ENCODE measurements at places on chromosomes 5 and 9.

GRCh38 chr9:75803130-75803529 is 87.3 kb upstream of the PCSK5 start:
- no peak for DNase-seq

GRCh38 chr9:3628239-3628638 is 102.4 kb upstream of the RFX3 start:
- DNase-seq: no peak

DNA sequence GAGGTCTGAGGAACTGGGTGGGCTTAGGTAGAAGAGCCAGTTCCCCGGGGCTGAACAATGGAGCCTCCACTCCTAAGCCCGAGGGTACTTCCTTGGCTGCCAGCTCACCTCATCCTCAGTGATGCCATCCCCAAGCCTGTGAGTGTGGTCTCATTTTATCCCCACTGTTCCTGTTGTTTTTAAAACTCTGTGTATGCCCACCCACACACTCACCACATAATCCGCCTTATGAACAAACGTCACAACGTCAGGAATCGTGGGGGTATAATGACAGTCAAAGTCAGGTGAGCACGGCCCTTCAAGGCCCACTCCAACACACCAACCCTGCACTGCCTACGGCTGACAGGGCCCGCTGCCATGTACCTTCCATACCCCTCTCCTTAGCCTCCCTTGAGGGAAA is 61.1 kb downstream of the PTCH1 start:
- no peak for DNase-seq

- no peak for DNase-seq
These were observed 20.5 kb upstream of the GPX3 start for GRCh38 chr5:150999704-151000442.

- DNase-seq: no peak
These were observed 298.5 kb downstream of the MAST4 start for GRCh38 chr5:66894480-66895240.

- no peak for DNase-seq
These were observed 1388.3 kb upstream of the ACO1 start for GRCh38 chr9:30995956-30996738.

- DNase-seq: no peak
These were observed 151.6 kb downstream of the MACIR start for GRCh38 chr5:103410172-103410571.

GRCh38 chr5:148826739-148827070 is 294 bp downstream of the ADRB2 start:
- no peak for DNase-seq

DNA sequence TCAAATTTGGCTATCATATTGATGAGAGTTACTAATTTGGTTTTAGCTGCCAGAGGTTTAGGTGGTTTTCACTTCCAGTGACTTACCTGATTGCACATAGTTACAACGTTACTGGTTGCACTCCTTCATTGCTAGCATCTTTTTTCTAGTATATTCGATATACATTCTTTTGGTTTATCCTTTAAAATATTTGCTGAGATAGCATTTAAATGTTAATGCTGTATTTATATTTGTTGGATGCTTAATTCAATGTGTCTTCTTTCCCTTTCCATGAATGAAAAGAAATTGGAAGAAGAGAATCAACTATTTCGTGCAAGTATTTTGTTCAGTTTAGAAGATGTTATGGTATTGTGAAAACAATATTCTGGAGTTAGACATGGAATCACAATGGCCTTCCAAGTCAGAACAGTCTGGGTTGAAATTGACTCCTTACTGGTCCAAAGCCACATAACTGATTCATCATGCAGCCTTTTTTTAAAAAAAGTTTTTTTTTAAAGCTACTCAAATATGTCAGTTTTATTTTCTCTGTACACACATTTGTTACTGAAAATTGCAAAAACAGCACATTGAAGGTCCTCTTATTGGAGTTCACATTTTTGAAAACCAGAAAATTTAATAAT is 2.2 kb downstream of the SPIN1 start:
- no peak for DNase-seq

DNA sequence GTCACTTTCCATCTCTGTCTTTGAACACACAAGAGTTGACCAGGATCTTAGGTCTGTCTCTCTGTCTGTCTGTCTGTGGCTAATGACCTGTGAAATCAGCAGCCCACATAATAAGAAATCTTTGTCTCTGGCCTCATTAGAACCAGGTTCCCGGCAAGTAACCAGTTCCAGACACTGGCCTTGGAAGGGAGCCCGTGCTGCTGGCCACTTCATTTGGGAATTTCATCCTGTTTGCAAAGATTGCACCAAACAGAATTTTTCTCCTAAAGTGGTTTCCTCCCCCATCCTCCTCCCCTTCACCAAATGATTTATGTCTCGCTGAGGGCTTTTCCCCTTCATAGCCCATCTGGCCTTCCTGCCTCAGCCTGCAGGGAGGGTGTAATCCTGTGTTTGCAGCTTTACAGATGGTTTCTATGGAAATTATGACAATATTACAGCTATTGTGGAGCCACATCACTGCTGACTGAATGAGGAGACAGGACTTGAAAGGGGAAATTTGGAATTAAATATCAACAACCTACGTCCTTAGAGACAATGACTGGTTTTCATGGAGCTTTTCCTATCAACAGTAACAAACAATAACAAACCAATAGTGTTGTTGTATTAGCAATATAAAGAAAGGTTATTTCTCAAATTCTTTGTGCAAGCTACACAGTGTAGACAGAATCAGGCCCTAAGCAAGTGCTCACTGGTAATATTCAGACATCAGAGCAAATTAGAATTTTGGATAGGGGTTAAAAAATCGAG is 25.7 kb downstream of the DPYSL3 start:
- DNase-seq: peak; percentile 99

- DNase-seq: no peak
These were observed 12.0 kb upstream of the TOR2A start for GRCh38 chr9:127746959-127747569.

GRCh38 chr5:111937094-111937493 is 180.1 kb upstream of the NREP start:
- no peak for DNase-seq

- DNase-seq: no peak
These were observed 5.6 kb downstream of the EGFLAM start for GRCh38 chr5:38263983-38264382.

- no peak for DNase-seq
These were observed 5.3 kb downstream of the TXNDC15 start for GRCh38 chr5:134879456-134879855.

GRCh38 chr9:123337971-123338370 is 18.0 kb upstream of the CRB2 start:
- DNase-seq: no peak

- DNase-seq: peak; percentile 49
These were observed 2.0 kb upstream of the ADAMTS6 start for GRCh38 chr5:65483546-65484346.

GRCh38 chr5:68449380-68449779 is 233.8 kb downstream of the PIK3R1 start:
- no peak for DNase-seq

GRCh38 chr9:94945197-94946144 is 219.0 kb downstream of the AOPEP start:
- peak; percentile 81 for DNase-seq

DNA sequence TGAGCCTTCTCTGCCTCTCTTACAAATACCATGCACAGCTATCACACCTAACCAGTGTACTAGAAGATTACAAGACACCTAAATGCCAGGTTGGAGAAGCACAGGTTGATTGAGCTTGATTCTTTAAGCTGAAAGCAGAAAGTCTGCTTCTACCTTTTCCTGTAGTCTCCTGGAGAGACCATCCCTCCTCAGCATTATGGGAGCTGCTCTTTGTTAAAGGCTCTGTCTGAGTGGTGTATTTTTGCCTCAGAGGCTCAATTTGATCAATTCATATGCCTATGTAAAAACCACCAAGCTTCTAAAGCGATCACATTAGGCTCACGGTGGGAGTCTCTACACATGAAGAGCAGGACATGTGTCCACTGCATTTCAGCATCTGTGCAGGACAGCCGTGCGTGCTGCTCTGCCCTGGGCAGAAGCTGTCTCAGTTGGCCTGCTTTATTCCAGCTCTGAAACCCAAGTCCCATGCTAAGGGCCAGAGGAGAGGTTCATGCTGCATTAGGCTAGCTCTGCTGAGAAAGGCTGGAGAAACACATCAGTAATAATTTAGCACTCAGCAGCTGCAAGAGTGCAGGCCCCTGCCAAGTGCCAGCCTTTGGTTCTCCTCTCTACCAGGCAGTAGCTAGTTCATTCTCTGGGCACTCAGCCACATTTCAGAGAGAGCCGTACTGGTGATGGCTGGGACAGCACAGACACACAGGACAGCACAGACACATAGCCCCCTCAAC is 41.7 kb downstream of the TMEM167A start:
- no peak for DNase-seq

DNA sequence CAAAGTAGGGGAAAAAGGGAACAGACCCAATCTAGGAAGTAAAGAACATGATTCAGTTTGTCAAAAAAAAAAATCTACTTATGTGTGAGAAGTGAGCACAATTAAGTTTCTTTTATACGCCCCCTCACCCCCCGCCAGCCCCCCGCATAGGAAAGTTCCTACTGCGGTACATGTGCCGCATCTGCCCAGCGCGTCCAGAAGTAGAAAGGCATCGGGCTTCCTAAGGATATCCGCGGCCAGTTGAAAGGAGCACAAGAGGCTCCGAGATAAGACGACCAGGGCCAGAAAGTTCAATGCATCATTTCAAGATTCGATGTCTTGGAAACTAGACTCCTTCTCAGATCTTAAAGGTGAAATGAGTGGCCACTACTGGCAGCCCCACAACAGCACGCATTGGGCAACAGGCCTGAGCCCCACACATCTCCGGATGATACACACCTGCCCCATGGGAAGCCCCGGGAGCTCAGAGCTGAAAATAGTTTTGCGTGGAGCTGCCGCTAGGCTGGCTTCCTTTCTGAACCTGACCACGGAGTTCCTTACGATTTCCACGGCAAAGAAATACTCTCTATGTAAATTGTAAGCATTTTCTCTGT is 203.9 kb downstream of the RAB3C start:
- no peak for DNase-seq

GRCh38 chr5:157303667-157304327 is 37.9 kb downstream of the CYFIP2 start:
- DNase-seq: no peak

GRCh38 chr5:181198905-181199519 is 6.0 kb downstream of the TRIM7 start:
- DNase-seq: no peak

DNA sequence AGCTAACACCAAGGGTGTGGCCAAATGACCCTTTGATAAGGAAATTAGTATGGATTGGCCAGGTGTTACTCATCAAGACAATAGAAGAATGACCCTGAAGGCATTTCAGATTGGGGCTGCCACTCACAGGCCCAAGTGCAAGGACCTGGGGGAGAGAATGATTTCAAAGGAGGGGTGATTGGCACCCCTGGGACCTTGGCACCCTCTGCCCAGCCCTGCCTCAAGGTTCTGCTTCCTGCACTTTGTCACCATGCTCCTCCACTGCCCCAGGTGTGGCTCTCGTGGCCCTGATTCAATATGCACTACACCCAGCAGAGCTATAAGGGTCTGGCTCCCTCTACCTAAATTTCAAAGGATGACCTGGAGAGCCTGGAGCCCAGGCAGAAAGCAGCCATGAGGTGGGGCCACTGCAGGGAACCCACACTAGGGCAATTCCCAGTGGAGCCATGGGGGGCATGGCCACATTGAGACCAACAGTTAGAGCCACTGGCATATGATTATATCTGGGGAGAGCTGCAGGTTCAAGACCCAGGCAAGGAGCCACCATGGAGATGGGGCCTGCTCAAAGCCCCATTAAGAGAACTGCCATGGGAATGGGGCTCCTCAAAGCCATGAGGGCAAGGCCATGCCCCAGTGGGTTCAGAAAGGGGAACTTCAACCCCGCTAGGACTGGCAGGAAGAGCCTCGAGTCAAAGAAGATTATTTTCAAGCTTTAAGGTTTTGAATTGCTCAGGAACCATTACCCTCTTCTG is 93.0 kb downstream of the CEMIP2 start:
- no peak for DNase-seq

DNA sequence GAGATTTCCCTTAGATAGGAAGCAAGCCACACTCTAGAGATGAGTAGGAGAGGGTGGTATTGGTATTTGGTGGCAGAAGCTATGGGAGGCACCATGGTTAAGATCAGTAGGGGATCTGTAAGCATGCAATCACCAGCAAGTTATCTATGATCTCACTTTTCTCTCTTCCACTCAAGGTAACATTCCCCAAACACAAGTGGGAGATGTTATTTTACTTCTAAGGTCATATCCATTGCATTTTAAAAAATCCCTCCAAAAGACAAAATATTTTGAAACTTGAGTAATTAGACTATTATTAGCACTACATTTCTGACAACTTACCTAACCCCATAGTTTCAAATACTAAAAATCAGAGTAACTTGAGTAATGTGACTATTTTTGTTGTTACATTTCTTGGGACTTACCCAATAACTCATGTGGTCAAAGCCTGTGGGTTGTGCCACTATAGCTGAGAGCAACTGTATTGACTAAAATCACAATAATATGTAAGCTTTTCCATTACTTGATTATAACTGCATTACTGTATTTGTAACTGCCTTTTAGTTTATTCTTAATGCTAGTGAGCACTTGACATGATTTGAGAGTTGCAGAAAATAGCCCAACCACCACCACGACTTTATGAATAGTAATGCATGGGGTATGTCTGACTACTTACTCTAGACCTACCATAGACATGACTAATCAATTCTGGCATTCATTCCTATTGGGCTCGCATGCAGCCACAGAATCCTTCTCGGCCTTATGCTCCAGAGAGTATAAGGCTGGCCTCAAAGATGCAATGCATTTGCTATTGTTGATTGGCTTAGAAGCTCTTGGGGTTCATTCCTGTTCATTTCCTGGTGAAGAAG is 264.7 kb downstream of the TRIM32 start:
- DNase-seq: peak; percentile 69

DNA sequence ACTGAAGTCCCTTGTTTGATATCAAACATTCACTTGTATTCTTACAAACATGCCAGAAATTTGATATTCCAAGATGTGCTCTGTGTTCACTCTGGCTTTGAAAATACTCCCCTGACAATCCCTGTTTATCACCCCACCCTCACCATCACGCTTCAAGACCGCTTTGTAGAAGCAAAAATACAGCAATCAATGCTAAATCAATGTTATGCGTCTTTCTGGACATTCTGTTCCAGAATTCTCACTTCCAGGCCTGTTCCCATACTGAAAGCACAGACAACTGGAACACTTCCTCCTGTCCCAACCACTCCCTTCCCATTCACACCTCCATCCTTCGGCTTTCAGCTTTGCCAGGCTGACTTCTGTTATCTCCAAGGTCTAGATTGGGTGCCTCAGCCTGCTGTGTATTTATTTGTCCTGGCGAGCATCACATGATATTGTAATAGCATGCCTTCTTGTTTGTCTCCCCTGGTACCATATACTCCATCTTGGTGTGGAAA is 72.8 kb downstream of the SNCAIP start:
- no peak for DNase-seq

GRCh38 chr9:86257391-86257790 is 2.1 kb downstream of the C9orf153 start:
- no peak for DNase-seq

GRCh38 chr9:16333691-16334090 is 536.8 kb downstream of the BNC2 start:
- no peak for DNase-seq

DNA sequence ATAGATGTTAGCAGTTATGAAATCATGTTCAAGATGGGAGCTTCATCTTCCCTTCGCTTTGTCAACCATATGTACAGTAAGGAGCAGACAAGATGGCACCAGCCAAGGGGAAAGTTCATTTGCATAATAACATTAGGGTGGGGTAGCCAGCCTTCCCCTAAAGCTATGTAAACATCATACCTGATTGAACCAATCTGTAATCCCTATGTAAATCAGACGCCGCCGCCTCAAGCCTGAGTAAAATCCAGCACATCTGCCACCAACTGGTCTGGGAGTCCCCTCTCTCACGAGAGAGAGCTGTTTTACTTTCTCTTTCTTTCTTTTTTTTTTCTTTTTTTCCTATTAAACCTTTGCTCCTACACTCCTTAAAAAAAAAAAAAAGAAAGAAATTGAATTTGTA is 30.8 kb upstream of the REEP2 start:
- DNase-seq: no peak

Data from GM04504 (cell line).